ENCODE measurements at places on chromosomes 11 and 22. TPM values are rescaled to one million over a fixed set of nuclear protein-coding genes. Genes with fewer than 3 reads are reported as not detected.

Gene OR5P2
- total RNA-seq, result not detected

Gene OR6A2
- 0.59 TPM for total RNA-seq

Gene MFNG
- total RNA-seq, result 0.59 TPM

Gene OR4D5
- total RNA-seq, result not detected

Gene MRGPRE
- total RNA-seq, result 0.73 TPM

Gene OR10A3
- under 0.01 TPM for total RNA-seq

Gene DCDC1
- total RNA-seq, result under 0.01 TPM

Gene CRYBB3
- total RNA-seq, result not detected

Gene PLEKHA7
- total RNA-seq, result 0.20 TPM

Gene DGCR8
- total RNA-seq, result 17.6 TPM

Gene RPS19BP1
- 37.5 TPM for total RNA-seq

Gene PTGDR2
- 9.4 TPM for total RNA-seq

Gene SCYL1
- total RNA-seq, result 48.5 TPM

Gene DGCR6L
- 35.0 TPM for total RNA-seq

Gene E2F8
- total RNA-seq, result 0.39 TPM

Gene MUC15
- not detected for total RNA-seq

Gene NRGN
- total RNA-seq, result 1.4 TPM

Gene OR51B5
- not detected for total RNA-seq

Gene TRIM22
- 49.7 TPM for total RNA-seq

Gene B3GAT3
- 28.0 TPM for total RNA-seq

Gene P2RY2
- not detected for total RNA-seq

Gene SMDT1
- 2.9 TPM for total RNA-seq

Gene C11orf97
- total RNA-seq, result not detected

Gene MRGPRX1
- total RNA-seq, result not detected

Gene SLC25A45
- 3.3 TPM for total RNA-seq

Gene FADS3
- total RNA-seq, result 77.2 TPM

Data from subcutaneous preadipocyte (primary cell).